Common myeloid progenitor, CD34-positive (primary cell): ENCODE measurements at places on chromosomes 1 and 21.

- peak; percentile 47 for DNase-seq
Measured at GRCh38 chr21:34936883-34937563, 112.1 kb downstream of the RUNX1 start.

DNA sequence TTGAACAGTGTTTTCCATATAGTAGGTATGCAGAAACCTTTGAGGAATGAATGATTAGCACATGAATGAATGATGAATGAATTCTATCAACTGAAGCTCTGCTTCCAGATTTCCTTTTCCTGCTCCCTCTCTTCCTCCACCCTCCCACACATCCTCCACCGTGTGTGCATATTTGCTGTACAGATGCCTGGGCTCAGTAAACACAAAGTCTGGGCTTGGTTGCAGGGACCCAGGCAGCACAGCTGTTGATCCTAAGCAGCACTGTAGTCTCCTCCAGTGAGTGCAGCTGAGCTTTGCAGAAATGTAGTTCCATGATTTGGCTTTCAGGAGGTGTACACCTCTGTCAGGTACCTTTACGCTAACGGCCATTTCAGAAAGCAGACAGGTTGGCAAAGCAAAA lies 611.7 kb downstream of the NUF2 start:
- DNase-seq, result no peak

GRCh38 chr1:243416495-243416894 lies 160.7 kb downstream of the SDCCAG8 start:
- DNase-seq, result no peak

DNA sequence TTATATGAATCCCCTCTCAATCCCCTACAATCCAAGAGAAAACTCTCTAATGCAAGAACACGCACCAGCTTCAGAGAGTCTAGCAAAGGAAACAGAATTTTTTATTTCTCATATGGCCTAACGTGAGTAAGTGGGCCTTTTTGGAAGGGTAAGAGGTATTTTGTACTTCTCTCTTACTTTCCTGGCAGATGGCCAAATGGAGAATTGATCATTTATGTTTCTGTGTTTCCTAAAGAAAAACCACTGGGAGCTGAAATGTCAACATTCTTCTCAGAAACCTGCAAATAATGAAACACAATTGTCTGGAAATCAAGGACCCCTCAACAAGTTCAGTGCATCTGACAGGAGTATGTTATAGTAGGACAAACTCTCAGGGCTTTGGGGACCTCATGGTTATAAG lies 176.4 kb upstream of the C8B start:
- no peak for DNase-seq

DNA sequence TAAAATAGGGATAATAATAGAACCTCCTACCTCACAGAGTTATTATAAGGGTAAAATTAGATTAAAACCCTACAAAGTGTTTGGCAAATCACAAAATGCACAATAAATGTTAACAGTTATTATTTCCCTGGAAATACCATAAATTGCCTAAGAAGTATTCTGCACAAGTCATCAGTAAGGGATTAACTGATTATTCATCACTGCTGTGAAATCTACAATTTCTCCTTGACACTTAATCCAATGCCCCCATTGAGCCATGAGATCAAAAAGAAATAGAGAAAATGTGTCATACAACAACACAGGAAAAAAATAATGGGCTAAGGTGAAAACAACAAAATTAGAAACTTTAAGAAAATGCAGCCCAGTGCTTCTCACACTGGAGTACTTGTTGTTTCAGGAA lies 6.7 kb upstream of the SEC16B start:
- no peak for DNase-seq

GRCh38 chr1:201561601-201562000 lies 22.7 kb downstream of the NAV1 start:
- no peak for DNase-seq

- no peak for DNase-seq
Measured at GRCh38 chr1:59238993-59239392, 57.9 kb upstream of the FGGY start.

DNA sequence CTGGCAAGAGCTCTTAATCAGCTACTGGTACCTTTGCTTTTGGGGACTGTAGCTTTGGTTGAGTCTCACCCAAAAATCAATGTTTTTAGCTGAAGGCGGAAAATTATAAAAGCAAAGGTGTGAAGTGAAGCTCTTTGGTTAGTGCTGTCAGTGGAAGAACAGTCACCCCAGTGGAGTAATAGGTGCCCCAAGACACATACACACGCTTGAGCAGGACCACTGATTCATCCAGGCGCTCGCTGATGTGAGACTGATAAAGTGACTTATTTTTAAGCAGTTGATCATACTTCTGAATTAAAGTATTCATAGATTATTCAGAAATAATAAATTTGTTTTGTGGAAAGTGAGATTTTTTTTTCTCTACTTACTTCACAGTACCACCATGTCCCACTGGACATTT lies 37.1 kb downstream of the TGFB2 start:
- no peak for DNase-seq

DNA sequence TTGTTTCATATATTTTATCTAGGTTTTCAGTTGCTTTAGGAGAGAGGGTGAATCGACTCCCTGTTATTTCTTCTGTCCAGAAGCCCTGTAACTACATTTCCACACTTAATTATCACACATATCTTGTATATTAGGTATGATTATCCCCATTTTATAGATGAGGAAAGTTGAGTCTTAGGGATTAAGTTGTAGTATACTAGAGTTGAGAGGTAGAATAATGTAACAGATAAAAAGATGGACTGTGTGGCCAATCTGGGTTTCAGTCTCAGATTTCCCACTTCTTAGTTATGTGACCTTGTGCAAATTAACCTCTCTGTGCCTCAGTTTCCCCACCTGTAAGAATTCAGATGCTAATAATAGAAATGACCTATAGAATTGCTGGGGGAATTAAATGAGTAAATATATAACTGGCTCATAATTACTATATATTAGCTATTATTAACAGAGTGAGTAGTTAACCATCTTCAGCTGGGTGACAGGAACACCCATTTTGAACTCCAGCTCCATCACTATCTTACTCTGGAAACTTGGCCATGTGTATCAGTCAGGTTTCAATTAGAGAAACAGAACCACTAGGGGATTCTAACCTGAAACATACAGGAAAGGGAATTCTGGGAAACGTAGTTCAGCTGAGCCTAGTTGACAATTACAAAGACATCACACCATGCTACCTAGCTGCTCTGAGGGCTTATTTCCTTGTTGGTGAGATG lies 20.4 kb upstream of the FOXO6 start:
- no peak for DNase-seq

DNA sequence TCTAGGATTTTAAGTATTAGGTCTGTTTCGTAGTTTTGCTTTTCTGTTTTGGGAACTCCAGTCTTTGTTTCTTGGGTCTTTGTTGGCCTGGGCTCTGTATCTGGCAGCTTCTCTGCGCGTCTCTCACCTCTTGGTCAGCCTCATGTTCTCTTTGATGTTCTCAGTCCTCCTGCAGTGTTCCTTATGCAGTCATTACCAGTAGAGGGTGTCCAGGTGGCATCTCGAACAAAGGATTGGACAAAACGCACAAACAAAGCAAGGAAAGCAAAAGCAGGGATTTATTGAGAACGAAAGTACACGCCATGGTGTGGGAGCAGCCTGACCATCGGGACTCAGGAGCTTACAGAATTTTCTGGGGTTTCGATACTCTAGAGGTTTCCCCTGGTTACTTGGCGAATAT lies 133.7 kb upstream of the COL6A1 start:
- no peak for DNase-seq

DNA sequence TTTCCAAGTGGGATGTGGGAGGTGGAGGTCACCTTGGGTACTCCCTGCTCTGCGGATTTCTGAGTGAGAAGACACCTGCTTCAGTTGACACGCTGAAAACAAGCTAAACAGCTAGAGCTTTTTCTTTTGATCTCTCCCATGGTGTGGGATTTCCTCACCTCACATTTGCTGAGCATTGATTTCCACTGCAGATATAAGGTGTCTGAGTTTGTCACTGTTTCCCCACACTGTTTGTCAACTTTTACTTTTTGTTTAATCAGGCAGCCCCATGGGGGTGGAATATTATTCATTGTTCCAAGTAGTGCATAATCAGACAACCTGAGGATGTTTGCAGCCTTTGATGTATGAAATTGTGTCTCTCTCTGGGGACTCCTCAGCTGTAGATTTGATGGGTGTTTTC lies 49.5 kb downstream of the FASLG start:
- no peak for DNase-seq

DNA sequence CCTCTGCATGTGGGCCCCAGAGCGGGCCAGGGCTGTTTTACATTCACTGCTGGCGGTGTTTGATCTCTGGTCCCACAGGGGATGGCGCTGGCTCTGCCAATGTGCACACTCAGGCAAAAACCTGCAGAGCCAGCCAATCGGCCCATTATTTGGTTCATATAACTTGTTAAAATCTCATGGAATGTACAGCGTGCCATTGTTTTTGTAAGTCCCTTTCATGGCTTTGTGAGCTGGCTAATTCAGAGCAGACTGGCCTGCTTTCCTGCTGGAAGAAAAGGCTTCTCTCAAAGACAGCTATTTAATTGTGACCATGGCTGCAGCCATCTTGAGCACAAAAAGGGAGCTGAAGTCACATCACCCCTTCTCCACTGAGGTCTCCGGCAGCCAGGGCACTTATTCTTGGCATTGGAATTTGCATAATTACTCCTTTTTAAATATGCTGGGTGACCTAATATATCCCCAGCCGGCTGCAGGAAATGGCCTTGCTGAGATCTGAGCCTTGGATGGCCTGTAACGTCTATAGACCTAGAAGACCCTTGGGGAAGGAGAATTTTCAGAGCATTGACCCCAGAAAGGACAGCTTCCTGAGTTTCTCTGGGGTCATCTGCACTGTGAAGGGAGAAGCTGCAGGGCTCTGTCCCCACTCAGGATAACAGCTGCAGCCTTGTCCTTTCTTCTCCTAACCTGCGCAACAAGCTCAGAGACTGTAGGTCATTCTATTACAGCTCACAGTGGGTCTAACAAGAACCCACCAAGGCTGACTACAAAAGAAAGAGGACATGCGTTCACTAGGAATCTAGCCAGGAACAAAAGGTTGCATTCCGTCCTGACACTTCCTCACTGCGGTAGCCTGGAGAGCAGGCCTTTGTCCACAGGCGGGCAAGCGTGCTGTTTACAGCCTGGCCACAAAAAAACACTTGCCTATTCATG lies 45.8 kb downstream of the BCAR3 start:
- no peak for DNase-seq

DNA sequence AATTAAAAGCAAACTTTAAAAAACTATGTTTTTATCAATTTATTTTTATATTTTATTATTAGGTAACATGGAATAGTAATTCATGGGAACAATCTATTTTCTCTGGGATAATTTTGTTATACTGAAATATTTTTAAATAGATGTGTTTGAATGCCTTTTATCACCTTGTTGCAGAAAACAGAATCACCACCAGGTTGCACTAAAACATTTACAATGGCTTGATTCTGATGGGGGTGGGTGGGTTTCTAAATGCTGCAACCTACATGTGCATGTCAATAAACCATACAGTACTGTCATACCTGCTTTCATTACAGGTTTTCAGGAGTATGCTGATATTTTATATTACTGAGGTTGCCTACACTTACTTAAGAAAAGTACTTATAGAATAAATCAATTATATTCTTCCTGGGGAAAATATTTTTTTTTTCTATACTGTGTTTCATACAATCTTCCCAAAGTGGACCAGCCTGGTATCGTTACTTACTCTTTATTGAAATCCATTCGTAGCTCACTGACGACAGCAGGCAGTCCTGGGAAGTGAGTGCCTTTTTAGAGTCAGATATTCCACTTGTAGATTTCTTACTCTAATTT lies 132.8 kb downstream of the PTPRC start:
- peak; percentile 86 for DNase-seq

- DNase-seq, result no peak
Measured at GRCh38 chr1:116671072-116671760, 3.7 kb upstream of the IGSF3 start.

DNA sequence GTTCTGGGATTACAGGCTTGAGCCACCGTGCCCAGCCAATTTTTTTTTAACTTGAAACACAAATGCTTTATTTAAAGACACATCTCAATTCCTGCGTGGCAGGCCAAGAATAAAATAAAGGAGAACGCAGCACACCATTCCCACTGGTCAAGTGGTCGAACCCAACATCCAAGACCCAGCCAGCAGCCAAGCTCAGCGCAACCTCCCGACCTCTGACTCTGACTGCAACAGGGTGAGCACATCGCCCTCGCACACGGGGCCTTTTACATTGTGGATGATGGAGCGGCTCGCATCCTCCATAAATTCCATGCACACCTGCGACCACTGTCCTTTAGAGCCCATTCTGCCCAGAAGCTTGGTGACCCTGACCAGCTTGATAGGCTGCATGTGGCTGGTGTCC lies 5.5 kb upstream of the GUK1 start:
- no peak for DNase-seq

DNA sequence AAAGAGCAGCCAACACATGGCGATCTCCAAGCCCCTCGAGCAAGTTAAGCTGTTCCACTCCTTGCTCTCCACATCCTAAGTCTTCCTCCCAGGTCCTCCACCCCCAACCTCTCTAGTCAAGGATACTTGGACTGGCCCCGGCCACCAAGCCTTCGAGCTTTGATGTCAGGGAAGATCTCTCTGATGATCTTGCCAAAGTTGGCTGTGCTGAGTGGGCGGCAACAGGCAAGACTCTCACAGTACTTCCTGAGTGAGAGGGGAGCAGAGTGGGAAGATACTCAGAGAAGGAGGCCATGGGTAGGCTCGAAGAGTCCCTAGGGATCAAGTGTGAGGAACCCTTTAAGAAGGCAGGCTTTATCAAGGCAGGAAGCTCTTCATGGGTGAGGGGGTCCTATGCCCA lies 2.8 kb downstream of the RFX5 start:
- DNase-seq, result no peak

GRCh38 chr1:85417017-85417416 lies 47.9 kb downstream of the DDAH1 start:
- no peak for DNase-seq

GRCh38 chr1:28265577-28265976 lies 6.3 kb downstream of the SESN2 start:
- no peak for DNase-seq

GRCh38 chr1:168783458-168784210 lies 54.6 kb upstream of the DPT start:
- no peak for DNase-seq

- DNase-seq, result no peak
Measured at GRCh38 chr1:210686841-210687240, 358.1 kb downstream of the HHAT start.

GRCh38 chr1:17719874-17720273 lies 35.3 kb upstream of the ACTL8 start:
- DNase-seq, result peak; percentile 31

DNA sequence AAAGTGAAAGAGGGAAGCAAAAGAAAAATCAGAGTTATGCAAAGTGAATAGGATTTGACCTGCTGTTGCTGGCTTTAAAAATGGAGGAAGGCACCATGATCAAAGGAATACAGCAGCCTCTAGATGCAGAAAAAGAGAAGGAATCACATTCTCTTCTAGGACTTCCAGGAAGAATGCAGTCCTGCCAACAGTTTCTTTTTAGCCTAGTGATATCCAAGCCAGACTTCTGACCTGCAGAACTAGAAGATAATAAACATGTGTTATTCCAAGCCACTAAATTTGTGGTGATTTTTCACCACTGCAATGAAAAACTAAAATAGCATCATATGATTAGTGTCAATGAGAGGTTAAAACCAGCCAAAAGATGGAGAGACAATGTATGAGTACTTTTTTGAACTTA lies 101.9 kb upstream of the ADAMTS5 start:
- no peak for DNase-seq

- no peak for DNase-seq
Measured at GRCh38 chr1:150256198-150256553, 1.4 kb upstream of the CA14 start.

- DNase-seq, result no peak
Measured at GRCh38 chr21:22754746-22755145, 1756.5 kb downstream of the NCAM2 start.

GRCh38 chr1:67619080-67619479 lies 65.9 kb upstream of the GADD45A start:
- DNase-seq, result no peak

- DNase-seq, result no peak
Measured at GRCh38 chr1:153661111-153661708, 2.7 kb downstream of the SNAPIN start.
